ENCODE measurements at places on chromosomes 2 and 18.
A peak's percentile ranks its signal among the peaks of the same experiment; 100 is the strongest.

DNA sequence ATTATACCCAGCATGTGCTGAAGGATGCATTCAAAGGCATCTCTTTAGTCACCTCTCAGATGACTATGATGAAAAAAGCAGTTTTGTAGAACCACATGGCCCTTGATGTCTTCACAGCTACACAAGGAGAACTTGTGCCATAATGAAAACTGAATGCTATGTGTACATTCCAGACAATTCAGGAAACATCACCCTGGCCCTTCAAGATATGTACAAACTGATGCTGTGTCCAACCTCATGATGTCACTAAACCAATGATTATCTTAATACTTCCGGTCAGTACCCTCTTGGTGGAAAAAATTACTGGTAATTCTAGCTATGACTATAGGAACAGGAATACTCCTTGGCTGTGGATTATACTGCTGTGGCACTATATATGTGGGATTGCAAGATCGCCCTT, 20.0 kb downstream of the DUSP11 start:
- no peak for DNase-seq

DNA sequence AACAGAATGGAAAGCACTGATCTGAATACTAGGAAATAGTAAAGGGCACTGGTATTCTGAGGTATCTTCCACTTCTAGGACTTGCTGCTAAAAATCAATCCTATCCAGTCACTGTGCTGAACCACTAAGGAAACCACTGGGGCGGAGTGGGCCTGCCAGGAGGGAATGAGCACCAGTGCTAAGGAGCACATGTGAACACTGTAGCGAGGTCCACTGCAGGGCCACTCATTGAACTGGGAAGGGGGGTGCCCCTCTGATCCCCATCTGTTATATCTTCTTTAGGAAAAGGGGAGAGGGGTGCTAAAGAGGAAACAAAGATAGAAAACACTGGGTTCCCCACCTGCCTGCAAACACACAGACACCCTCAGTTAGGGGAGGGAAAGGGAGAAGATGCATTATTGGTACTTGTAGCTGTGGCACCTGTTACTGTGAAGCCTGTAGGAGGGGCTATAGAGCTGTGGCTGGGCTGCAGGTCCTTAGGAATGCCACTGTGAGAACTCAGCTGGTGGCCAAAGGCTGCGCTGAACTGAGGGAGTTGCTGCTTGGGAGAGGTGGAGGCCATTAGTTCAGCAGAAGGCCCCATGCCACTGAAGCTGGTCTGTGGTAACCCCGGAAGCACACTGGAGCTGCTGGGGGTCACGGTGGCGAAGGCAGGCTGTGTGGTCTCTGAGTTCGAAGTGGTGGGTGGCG, 81.8 kb downstream of the INO80D start:
- DNase-seq, result no peak

DNA sequence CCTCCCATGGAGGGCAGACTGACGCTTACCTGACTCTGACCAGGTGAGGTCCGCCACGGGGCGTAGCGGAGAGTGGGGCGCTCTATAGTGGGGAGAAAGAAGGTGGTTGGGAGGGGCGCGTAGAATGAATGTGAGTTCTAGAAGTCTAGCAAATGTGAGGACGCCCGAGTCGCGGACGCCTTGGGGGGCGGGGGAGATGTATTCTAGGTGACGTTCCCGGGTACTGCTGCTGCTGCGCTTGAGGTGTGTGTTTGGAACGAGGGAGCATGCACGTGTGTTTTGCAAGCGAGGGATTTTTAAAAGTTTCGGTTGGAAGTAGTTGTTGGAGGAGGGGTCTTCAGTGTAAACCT, 758 bp downstream of the RIF1 start:
- no peak for DNase-seq

GRCh38 chr18:31125878-31126277, 23.7 kb upstream of the DSC2 start:
- DNase-seq, result no peak

GRCh38 chr2:161147856-161148255, 12.4 kb upstream of the TANK start:
- no peak for DNase-seq

- no peak for DNase-seq
Measured at GRCh38 chr2:64737547-64737946, 83.8 kb upstream of the SERTAD2 start.

- DNase-seq, result peak; percentile 27
Measured at GRCh38 chr2:105631011-105631410, 113.7 kb upstream of the NCK2 start.

GRCh38 chr2:230877759-230878598, 13.2 kb downstream of the ITM2C start:
- DNase-seq, result no peak

GRCh38 chr18:63074981-63075404, 244.6 kb downstream of the BCL2 start:
- DNase-seq, result peak; percentile 80

DNA sequence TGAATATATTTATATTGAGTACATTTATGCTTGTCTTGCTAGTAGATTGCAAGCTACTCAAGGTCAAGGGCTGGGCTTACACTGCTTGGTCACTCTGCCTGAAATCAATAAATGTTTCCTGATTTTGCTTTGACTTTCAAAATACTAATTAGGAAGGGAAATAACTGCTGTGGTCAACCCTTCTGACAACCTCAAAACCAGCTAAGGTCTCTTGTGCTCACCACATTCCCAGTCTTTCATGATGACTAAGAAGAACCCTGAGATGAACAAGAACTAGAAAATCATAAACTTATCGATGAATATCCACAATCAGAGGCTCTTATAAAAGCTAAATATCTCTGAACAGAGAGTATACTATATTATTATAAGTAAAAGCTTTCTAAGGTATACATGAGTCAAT, 33.3 kb downstream of the ABCB11 start:
- no peak for DNase-seq

DNA sequence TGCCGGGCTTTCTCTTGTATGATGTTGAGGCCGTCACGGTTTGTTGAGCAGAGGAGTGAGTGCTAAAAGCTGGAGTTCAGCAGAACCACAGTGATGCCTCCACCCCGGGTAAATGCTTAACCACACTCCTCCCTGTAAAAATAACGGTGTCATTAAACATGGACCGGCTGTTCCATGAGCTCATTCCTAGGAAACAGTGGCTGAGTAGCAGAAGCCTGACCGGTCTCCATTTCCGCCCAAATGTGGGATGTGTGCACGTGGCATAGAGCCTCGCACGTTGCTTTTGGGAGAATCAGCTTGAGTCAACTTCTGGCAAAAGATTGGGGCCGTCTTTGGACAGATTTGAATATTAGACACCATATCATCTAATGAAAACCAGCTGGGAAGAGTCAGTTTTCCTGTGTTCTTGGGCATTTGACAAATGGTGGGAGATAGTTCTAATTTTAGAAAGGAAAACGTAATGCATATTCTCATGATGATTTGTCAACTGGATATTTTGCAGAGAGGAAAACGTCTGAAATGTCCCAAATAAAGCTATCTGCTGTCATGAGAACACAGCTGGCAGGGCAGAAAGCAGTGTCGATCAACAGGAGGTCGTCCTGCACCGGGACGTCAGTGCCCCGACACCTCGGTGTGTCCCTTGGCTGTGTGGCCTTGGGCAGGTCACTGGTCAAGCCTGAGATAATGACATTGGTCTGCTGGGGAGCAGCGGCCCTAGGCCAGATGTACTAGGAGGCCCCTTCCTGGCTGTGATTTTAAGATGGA, 42.4 kb downstream of the LRRFIP1 start:
- DNase-seq, result peak; percentile 72

GRCh38 chr2:241207641-241208040, 19.2 kb downstream of the ANO7 start:
- no peak for DNase-seq

DNA sequence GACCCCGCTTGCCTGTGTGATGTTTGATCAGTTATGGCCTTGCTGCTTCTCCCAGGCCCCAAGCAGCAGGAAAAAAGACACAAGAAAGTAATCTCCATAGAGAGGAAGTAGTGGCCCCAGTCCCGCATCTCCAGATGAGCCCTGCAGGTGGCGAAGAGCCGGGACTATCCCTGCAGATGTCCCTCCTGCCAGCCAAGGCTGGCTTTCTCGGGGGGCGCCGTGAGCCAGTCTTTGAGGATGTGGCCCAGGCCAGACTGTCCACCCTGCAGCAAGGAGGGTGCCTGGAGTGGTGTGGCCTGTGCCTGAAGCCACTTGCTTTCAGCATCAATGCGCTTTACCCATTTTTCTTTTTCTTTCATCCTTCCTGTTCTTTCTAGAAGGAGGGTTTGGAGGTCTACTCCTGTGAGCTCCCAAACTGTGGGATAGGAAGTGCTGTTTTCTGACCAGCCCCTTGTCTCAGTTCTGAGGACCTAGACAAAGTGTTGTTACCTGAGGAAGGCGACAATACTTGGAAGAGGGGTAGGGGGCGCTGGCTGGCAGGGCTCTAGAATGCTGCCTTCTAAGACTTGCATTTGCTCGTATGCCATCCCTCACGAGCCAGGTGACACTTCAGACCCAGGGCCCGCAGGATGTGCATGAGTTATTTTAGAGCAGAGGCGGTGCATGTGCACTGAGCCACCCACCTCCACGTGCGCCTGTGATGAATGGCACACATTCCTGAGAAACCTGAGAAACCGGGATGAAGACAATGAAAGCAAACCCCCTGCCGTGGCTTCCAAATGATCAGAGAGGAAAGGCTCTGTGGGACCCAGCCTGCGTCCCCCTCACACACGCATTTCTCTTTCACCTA, 255.8 kb downstream of the FBXO15 start:
- no peak for DNase-seq

DNA sequence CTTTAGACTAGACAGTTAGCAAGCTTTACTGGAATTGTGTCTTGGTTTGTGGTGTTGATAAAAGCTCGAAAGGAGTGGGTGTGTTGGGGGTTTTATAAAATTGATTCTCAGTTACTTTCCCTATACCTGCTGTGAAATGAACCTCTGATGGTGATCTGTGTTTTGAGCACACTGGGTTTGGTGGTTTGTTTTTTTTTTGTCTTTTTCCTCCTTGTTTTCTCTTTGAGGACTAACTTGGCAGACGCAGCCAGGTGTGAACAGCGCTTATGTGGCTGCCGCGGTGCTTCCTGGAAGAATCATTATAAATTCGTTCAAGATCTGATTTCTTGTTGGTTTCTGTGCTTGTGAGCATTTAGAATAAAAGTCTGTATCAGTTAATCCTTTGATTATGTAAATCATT, 28.5 kb downstream of the GRHL1 start:
- DNase-seq, result no peak

- no peak for DNase-seq
Measured at GRCh38 chr18:44510390-44510789, 170.3 kb upstream of the SETBP1 start.

GRCh38 chr2:72083751-72084583, 63.7 kb downstream of the CYP26B1 start:
- DNase-seq, result no peak

GRCh38 chr18:54069729-54070128, 154.7 kb downstream of the MBD2 start:
- DNase-seq, result no peak

GRCh38 chr2:130183512-130184373, 1.7 kb downstream of the MZT2B start:
- DNase-seq, result no peak

DNA sequence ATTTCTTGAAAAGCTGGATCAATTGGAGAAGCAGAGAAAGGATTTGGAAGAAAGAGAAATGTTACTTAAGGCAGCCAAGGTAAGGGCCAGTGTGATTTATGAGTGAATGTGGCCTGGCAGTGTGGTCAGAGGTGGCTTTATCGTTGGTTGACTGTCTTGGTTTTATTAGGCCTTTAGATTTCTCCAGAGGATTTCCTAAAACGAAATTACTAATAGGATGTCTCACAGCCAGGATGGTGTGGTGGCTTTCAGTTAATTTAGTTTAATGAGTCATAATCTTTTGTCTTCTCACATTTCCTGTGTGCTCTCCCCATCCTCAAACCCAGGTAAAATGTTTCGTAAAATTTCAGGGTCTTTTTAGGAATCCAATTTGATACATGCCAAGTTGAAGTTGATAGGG, 100.8 kb downstream of the TAF4B start:
- DNase-seq, result no peak

DNA sequence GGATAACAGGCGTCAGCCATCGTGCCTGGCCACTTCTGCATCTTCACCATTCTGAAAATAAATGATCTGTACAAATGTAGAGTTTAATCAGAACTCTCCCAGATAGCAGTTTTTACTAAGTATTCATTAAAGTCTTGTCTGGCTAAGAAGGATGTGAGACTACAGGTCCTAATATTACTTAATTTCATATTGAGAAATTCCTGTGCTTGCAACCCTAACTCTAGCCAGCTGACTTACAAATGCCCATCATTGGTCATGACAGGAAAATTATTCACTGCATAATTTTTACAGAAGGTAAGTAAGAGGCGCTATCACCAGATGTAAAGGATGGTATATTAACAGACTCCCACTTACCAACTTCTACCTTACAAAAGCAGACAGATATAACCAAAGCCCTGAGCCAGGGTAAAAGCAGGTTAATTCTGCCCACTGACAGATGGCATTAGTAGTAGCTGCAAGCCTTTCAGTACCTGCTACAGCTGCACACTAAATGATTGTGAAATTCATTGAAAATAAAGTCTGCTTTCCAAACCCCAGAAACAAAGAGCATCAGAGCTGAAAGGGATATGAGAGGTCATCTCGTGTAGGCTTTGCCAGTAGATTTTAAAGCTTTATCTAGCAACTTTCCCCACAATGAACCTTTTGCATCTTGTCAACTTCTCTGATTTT, 271.3 kb upstream of the STON1 start:
- no peak for DNase-seq

DNA sequence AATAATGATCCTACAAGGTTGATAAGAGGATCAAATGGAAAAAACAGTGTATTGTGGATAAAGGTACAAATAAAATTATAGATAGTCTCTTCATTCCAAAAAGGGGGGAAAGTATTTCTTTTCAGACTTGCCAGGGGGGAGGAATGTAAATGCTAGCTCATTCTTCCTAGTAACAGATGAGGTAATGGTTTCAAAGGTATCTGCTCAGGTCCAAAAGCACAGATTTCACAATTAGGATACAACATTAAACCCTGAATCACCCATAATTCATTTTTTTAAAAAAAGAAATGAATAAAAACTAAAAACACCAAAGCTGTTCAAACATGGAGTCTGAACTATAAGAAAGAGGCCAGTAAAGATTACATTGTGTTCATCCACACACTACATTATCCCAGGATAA, 142.0 kb downstream of the ATAD2B start:
- no peak for DNase-seq

DNA sequence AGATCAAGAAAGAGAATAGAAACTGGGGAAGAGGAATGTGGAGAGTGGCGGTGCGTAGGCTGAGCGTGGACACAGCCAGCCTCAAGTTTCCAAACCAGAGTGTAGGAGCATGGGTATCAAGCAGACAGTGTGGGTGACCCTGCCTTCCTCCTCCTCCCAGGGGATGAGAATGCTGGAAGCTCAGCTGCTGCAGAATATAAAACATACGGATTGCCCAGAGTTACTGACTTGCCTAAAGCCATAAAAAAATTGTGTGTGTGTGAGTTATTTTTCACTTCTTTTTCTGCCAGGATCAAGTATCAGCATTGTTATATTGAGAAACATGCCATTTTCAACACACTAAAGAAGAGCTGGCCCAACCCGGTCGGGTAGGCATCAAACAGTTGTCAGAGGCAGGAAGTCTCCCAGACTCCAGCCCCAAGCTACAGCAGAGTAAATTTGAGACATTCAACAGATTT, 333.3 kb upstream of the ACVR2A start:
- peak; percentile 54 for DNase-seq

GRCh38 chr18:5073026-5073944, 123.8 kb downstream of the AKAIN1 start:
- no peak for DNase-seq

- no peak for DNase-seq
Measured at GRCh38 chr18:61398961-61399705, 65.9 kb downstream of the CDH20 start.
